ENCODE measurements at places on chromosomes 12 and 14.

DNA sequence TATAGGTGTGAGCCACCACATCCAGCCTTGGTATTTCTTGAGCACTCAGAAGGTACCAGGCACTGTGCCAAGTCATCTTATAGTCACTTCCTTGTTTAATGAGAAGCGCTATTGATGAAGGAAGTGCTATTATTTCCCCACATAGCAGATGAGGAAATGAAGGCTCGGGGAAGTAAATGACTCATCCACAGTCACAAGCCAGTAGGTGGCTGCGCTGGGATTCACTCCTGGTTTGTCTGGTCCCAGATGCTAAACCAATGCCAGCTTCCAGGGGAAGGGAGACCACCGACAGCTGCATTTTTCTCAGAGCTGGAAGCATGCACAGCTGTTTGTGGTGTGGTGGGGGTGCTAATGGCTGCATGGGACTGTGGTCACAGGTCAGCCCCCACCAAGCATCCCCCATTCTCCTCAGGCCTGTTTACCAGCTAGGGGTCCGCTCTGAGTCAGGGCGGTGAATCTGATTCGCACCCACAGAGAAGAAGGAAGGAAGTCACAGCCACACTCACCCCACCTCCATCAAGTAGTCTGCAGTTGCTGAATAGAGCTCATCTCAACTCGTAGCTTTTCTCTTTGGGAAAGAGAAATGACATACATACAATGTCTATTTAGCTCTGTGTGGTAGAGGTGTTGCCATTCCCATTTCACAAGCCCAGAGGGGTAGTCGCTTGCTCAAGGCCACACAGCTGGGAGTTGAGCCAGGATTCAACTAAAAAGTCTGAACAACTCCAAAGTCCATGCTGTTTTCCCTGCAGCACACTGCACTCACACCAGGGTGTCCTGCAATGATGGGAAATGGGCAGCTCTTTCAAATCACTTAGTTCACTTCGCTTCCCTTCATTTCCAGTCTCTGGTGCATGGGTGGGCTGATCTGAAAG, 6.3 kb upstream of the LTBP2 start:
- no peak for DNase-seq

DNA sequence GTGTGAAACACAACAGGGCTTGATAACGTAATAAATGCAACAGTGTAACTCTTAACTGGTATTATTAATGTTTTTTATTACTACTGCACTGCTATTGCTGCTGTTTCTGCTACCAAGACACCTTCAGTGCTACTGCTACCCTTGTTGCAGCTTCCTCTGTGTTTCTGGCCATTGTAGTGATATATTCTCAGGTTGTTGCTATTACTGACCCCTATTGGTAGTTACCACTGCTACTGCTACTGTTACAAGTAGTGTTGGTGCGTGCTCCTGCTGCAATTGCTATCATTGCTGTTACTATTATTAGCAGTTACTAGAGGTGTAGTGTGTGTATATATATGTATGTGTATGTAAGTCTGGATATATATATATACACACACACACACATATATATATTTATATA, 87.2 kb upstream of the PTPRB start:
- DNase-seq, result peak; percentile 28

- no peak for DNase-seq
Measured at GRCh38 chr14:77544571-77544970, 46.0 kb upstream of the ISM2 start.

GRCh38 chr14:40309124-40309523, 876.9 kb upstream of the FBXO33 start:
- no peak for DNase-seq

DNA sequence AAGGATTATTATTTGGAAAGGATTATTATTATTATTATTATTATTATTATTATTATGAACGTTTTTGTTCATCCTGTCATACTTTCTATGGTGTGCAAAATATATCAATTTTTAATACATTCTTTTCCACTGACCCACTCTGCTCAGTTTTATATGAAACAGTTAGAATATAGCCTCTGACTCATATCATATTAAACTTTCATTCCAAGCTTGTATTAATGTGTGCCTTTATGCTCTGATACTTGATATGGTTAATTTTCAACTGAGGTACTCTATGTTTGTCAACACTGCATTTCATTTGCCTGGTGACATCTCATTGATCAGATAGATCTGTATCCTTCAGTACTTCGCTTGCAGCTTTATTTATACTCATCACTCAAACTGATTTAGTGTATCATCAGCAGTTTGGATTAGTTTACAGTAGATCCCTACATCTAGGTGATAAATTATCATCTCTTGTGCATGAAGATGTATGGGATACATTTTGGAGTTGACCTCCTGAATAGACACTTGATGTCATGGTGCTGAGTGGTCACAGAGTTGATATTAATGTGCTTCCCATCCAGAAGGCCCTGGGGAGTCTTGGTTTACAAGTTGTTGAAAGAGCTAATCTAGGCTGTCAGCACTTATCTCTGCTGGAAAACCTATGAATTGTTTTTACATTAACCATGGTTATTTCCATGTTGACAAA, 271.8 kb downstream of the TRHDE start:
- DNase-seq, result no peak

DNA sequence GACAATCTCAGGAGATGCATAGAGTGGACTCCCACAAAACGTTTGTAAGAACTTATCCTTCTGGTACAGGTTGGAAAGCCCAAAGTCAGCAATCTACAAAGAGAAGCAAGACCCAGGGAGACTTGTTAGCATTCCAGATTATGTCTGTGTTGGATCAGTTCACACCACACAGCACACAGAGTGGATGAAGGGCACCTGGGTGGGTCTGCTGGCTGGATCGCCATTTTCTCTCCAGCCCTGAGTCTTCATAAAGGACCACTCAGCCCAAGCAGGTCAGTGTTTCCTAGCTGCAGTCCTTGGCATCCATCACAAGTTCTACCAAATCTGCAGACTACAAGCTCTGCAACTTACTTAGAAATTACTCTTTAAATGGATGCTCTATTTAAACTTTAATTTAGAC, 66.0 kb downstream of the NUAK1 start:
- DNase-seq, result no peak

GRCh38 chr14:99419905-99420304, 60.8 kb downstream of the SETD3 start:
- no peak for DNase-seq

- DNase-seq, result no peak
Measured at GRCh38 chr14:33510063-33510481, 440.8 kb downstream of the EGLN3 start.

DNA sequence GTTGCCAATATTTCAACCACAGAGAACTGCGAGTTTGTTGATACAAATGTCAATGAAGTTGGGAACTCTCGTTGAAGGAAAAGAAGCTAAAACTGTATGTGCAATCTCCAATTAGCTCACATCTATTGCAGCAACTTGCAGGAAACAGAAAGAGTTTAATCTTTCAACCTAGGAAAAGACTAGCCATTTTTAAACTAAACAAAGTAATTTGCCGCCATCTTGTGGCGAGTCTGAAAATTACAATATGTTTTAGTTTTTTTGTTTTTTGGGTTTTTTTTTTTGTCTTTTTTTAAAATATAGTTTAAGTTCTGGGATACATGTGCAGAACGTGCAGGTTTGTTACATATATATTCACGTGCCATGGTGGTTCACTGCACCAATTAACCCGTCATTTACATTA, 131.2 kb upstream of the FOXG1 start:
- DNase-seq, result no peak

- no peak for DNase-seq
Measured at GRCh38 chr12:113232840-113233585, 11.7 kb downstream of the TPCN1 start.

- no peak for DNase-seq
Measured at GRCh38 chr14:53108292-53109104, 44.6 kb downstream of the DDHD1 start.

DNA sequence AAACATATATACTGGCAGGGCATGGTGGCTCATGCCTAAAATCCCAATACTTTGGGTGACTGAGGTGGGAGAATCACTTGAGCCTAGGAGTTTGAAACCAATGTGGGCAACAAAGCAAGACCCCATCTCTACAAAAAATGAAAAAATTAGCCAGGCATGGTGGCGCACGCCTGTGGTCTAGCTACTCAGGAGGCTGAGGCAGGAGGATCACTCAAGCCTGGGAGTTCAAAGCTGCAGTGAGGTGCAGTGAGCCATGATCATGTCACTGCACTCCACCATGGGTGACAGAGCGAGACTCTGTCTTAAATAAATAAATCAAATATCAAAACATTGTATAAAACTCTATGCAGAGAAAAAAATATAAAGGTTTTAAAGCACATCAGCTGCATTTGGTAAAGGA, 5.2 kb downstream of the FMNL3 start:
- no peak for DNase-seq

GRCh38 chr14:57737598-57737997, 128.3 kb downstream of the SLC35F4 start:
- no peak for DNase-seq

- no peak for DNase-seq
Measured at GRCh38 chr14:50659327-50659974, 8.7 kb downstream of the SAV1 start.

- DNase-seq, result no peak
Measured at GRCh38 chr14:100543471-100544455, 43.5 kb downstream of the BEGAIN start.

GRCh38 chr12:93699271-93700145, 22.3 kb downstream of the CRADD start:
- peak; percentile 64 for DNase-seq

- DNase-seq, result no peak
Measured at GRCh38 chr12:21542403-21542802, 16.3 kb downstream of the SPX start.

GRCh38 chr12:99146730-99147129, 500.8 kb upstream of the GARIN6 start:
- DNase-seq, result no peak

- no peak for DNase-seq
Measured at GRCh38 chr14:57918791-57919190, 52.9 kb upstream of the SLC35F4 start.

DNA sequence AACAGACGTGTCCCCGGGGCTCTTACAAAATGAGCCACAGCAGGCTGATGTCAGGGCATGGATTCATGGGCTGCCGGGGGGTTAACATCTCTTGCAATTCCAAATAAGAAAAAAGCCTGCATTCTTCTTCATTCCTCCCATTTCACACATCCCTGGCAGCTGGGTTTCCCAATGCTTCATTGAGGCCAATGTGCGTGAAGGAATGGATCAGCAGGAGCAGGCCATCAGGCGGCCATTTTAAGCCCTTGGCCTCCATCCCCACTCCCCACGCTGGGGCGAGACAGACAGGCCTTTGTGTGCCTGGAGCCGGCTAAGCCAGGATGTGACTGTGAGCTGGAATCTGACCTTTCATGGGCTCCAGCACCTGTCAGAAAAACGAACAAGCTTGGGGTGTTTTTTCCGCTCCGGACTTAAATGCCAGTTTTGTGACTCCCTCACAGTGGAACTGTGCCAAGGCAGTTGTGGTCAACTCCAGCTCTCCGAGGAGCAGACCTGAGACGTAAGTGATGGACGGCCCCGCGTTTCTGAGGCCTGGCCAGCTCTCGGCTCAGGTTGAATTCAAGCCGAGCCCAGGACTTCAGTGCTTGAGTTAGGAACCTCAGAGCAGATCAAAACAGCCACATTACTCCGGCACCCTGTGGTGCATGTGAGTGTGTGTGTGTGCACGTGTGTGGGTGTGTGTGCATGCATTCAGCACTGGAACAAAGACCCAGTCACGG, 133.1 kb downstream of the TMEM30B start:
- no peak for DNase-seq

DNA sequence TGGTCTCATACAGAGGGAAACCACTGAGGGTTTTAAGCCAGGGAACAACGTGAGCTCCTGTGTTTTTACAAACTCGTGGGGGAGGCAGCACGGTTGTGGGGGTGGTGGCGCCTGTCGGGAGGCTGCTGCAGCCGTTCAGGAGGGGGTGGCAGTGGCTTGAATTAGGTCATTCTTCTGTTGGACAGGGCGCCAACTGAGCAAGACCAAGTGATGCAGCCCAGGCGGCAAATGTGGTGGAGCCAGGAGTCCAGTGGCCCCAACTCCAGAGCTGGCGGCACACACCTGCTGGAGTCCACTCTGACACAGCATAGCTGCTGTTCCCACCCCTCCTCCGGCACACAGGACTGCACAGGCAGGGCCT, 27.8 kb downstream of the FBRSL1 start:
- no peak for DNase-seq

DNA sequence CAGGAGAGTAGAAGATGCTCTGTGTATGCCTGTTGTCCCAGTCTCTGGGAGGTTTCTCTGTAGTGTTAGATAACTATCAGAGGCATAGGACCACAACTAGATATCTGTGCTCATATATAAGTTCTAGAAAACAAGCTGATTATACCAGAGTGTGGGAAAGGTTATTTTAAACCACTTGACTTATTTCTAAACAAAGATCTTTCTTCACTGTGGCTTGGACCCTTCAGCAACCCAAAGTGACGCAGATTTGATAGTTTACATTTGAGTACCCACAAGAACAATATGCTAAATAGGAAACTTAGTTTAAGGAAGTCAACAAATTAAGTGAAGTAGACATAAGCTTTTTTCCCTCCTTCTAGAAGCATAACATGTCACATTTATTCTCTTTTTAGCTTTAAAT, 41.3 kb downstream of the RIC8B start:
- no peak for DNase-seq

- no peak for DNase-seq
Measured at GRCh38 chr12:94594443-94594825, 55.9 kb downstream of the TMCC3 start.

DNA sequence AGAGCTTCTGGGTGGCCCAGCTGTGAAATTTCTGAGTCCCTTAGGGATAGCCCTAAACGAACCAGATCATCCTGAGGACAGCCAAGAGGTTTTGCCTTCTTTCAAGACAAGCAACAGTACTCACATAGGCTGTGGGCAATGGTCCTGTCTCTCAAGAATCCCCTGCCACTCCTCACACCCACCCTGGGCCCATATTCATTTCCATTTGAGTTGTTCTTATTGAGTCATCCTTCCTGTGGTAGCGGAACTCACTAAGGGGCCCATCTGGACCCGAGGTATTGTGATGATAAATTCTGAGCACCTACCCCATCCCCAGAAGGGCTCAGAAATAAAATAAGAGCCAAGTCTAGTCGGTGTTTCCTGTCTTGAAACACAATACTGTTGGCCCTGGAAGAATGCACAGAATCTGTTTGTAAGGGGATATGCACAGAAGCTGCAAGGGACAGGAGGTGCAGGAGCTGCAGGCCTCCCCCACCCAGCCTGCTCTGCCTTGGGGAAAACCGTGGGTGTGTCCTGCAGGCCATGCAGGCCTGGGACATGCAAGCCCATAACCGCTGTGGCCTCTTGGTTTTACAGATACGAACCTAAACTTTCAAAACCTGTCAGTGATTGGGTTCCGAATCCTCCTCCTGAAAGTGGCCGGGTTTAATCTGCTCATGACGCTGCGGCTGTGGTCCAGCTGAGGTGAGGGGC, 38.9 kb downstream of the DAD1 start:
- no peak for DNase-seq

Data from HAP-1 (cell line).